Natural killer cell (primary cell): ENCODE measurements at places on chromosomes 11 and 22.

DNA sequence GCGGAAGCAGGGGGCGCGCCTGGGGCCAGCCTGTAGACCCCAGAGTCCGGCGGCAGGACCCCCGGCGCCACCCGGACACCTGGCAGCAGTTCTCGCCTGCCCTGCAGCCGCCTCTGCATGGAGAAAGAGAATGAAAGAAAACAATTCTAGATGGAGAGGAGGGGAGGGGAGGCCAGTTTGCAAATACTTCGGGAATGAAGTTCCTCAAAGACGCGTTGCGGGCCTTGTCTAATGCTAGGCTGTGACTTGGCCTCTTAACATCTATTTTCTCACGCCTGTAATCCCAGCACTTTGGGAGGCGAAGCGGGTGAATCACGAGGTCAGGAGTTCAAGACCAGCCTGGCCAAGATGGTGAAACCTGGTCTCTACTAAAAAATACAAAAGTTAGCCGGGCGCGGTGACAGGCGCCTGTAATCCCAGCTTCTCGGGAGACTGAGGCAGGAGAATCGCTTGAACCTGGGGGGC lies 2.1 kb upstream of the BARX2 start:
- DNase-seq: no peak

- no peak for DNase-seq
Measured at GRCh38 chr11:12121011-12121410, 10.6 kb downstream of the MICAL2 start.

DNA sequence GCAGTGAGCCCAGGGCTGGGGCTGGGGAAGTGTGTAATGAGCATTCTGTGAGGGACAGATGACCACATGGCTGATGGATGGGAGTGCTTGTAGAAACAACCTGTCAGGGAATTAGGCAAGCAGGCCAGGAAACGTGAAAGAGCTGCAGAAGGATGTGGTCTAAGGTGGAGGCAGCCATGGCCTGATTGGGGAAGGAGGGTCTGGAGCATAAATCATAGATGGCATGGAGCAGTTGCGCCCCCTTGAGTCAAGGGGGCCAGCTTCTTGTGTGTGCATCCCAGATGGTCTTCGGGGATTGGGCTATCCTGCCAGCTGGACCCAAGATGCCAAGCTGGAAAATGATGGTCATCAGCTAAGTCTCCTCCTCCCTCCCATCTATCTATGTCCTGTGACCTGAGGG lies 119.4 kb upstream of the CLPB start:
- no peak for DNase-seq

DNA sequence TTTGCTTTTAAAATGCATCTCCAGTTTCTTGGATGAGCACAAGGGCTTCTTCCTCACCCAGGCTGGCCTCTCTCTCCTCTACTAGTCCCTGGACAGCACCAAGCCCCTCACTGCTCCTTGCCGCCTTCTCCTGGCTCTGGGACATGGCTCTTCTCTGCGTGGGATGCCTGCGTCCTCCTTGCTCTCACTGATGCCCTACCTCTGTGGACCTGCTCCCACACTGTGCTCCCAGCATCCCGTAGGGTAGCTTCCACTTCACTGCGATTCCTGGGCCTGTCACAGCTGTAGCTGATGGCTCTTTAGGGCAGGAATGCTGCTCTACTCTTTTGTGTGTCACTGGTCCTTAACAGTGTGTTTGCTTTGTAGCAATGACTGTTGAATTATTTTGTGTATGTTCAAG lies 136.3 kb downstream of the SNX19 start:
- DNase-seq: no peak

- DNase-seq: no peak
Measured at GRCh38 chr11:6022956-6023355, 7.6 kb downstream of the OR56A1 start.

GRCh38 chr22:17772958-17773605 lies 1.2 kb downstream of the BID start:
- no peak for DNase-seq

- no peak for DNase-seq
Measured at GRCh38 chr22:26168330-26168851, 871 bp upstream of the SEZ6L start.

DNA sequence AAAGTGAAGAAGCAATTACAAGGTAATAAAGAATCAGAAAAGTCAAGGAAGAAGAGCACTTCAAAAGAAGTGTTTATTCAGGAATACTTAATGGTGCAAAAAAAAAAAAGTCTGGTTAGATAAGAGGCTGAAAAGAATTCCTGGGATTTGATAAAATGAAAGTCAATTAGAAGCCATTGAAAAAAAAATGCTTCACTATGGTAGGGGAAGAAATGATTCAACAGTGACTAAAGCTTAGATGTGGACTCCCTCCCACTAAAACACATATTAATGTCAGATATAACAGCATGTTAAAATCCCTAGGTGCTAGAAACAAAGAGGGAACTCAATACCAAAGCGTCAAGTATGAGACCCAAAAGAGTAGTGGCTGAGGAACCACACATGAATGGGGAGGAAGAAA lies 335.3 kb upstream of the PITPNB start:
- DNase-seq: no peak

DNA sequence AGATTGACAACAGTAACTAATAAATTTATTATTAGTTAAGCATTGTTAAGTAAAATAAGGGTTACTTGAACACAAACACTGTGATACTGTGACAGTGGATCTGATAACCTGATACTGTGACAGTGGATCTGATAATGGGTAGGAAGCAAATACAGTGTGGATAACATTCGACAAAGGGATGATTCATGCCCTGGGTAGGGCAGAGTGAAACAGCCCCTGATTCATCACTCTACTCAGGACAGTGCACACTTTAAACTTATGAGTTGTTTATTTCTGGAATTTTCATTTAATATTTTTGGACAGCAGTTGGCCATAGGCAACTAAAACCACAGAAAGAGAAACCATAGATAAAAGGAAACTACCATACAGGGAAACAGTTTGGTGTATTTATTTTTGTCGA lies 60.8 kb upstream of the CTSC start:
- DNase-seq: no peak

DNA sequence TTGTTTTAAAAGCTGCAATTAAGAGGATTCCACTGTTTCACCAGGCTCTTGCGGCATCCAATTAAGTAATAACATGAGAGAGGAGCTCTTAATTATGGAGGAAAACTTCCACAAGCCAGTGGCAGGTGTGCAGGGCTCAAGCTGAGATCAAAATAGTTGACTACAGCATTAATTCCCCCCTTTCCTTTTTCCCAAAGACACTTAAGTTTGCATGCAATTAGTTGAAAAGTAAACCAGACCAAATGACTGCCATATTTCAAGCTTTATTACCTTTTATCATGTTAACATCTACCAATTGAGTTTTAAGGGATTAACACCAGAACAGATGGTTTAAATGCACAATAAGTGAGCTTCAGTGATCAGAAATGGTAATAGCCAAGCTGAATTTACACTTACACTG lies 32.1 kb downstream of the FAM168A start:
- DNase-seq: no peak

DNA sequence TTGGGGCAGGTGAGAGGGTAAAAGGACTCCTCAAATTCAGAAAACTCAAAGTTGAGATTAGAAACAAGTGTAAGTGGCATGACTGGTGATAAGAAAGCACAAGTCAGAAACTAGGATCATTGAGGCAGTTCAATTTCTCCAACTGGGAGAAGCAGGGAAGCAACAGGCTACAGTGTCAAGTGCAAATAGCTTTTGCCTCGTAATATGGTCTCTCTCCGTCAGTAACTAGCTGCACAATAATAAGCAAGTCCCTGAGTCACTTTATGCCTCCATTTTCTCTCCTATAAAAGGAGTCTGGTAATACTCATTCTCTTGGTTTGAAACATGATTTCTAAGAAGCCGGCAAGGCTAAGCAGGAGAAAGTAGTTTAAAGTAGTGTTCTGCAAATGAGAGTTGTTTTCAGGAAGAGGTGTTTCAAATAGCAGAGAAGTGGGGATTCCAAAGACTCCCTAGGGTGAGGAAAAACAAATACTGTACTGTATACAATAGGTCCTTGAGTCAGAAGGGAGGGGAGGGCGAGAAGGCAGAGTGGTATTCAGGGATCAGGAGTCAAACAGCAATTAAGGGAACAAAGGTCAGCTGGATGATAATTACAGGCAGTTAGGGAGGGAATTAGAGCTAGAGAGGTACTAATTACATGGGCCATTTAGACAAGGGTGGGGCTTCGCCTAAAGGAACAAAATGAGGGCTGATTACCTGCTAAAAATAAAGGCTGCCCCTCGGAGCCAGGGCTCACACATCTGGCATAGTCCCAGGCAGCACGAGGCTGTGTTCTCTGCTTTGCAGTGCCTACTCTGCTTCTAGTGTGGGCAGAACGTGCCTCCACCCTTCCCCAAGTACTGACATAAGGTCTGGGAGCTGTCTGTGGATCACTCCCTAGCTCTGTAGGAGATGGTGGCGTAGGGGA lies 96.0 kb upstream of the BDNF start:
- DNase-seq: no peak

DNA sequence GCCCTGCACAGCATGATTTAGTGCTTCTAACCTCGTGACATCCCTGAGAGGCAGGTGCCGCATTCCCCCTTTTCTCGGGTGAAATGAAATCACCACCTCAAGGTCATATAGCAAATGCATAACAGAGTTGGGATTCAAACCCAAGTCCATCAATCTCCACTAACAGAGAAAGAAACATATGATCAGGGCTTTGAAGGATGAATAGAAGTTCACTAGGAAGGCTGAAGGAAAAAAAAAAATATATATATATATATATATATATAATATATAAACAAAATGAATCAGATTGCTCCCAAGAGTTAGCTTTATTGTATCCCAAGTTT lies 12.1 kb upstream of the ARHGEF17 start:
- DNase-seq: no peak

DNA sequence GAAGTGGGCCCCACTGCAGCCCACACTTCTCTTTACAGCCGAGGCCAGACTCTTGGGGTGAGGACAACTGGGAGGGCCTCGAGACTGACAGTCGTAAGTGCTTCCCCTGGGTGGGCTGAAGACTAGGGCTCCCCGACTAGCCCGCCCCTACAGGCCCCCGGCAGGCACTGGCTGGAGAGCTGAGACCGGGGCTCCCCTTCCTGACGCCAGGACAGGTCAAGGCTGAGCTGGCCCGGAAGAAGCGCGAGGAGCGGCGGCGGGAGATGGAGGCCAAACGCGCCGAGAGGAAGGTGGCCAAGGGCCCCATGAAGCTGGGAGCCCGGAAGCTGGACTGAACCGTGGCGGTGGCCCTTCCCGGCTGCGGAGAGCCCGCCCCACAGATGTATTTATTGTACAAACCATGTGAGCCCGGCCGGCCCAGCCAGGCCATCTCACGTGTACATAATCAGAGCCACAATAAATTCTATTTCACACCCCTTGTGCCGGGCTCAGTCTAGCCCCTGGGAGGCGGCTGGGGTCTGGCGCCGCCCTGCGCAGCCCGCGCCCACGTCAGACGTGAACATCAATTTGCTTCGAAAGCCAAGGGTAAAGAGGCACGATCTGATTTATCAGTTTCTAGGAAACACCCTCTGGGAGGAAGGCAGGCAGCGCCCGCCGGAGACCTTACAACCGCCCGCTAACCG lies 13.5 kb downstream of the SCYL1 start:
- DNase-seq: no peak

DNA sequence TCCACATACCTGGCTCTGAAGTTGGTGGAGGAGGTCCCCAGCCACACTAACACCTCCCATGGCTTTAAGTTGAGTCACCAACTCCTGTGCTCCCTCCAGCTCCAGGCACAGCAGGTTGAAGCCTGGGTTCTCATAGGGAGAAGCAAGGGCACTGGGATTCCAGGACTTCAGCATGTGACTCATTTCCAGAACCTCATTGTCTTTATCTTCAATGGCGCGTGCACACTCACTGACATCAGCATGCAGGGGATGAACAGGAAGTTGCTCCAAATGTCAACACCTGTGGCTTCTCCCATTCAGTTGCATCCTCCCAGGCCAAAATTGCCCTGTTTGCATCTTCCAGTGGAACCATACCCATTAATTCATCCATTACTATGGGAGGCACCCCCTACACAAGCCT lies 5.8 kb upstream of the UBQLNL start:
- no peak for DNase-seq

DNA sequence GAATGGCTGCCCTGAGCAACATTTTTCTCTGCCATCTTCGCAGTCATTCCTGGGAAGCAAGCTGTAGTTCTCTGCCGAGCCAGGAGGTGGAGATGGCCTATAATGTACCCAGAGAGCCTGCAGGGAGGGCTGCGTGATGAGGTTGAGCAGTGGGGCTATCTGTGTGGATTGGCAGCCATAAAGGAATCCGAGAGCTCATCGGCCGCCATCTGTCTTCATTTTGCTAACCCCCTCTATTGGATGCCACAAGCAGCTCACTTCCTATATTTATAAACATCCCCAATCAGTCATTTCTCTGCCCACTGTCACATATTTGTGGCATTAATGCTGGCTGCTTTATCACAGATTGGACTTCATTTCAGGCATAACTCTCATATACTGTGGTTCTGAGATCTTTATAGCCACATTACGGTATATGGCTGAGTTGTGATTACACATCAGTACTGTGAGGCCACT lies 209.5 kb downstream of the NTM start:
- no peak for DNase-seq

- DNase-seq: no peak
Measured at GRCh38 chr11:19191530-19192169, 10.1 kb downstream of the CSRP3 start.
